ENCODE measurements at places on chromosomes 12 and 14. TPM values are rescaled to one million over a fixed set of nuclear protein-coding genes. Genes with fewer than 3 reads are reported as not detected.

LRRC43 gene
- total RNA-seq = not detected

APOLD1 gene
- 0.19 TPM for total RNA-seq

NRDE2 gene
- total RNA-seq = 9.9 TPM

TOMM20L gene
- total RNA-seq = not detected

MTHFD1 gene
- total RNA-seq = 117 TPM

Measured in A549 treated with Mapracorat at 1 μM for 4 hours (cell line).